SIG-M5 (cell line): ENCODE measurements at places on chromosomes 3 and 15.

GRCh38 chr3:85041001-85041400 is 82.2 kb downstream of the CADM2 start:
- DNase-seq: no peak

DNA sequence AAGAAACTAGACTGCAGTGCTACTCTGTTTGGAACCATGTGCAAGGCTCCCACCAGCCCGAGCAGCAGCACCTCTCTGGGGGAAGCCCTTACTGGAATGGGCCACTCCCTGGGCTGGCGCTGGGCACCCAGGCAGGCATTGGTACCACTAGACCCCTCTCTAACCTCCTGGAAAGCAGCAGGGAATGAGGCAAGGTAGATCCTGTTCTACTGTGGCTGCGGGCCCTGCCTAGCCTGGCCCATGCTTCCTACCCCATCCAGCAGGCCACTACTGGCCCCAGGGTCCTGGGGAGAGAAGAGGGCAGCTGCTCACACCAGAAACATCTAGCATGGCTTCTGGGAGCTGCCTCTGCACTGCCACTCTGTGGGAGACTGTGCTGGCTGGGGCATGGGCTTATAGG is 44.8 kb downstream of the MESD start:
- DNase-seq: no peak

DNA sequence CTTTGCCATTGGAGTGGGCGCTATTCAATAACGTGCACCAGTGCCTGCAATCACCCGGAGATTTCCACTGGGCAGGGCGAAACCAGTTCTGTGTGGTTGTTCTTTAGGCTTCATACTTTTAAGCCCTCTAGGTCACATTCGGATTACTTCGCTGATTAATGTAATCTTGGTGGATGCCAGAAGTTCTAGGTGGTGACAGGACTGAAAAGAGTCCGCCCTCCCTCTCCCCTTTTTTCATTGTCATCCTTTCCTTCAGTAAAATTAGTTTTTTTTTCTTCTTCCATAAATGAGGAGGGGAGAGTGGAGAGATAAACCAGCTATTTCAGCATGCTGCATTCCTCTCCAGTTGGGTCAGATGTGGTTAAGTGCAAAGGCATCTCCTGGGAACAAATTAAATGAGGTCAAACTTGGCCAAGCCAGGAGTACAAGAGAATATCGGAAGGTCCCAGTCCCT is 2.3 kb upstream of the SLC2A2 start:
- DNase-seq: no peak

- no peak for DNase-seq
These were observed 34.5 kb downstream of the ZFAND6 start for GRCh38 chr15:80093854-80094418.

DNA sequence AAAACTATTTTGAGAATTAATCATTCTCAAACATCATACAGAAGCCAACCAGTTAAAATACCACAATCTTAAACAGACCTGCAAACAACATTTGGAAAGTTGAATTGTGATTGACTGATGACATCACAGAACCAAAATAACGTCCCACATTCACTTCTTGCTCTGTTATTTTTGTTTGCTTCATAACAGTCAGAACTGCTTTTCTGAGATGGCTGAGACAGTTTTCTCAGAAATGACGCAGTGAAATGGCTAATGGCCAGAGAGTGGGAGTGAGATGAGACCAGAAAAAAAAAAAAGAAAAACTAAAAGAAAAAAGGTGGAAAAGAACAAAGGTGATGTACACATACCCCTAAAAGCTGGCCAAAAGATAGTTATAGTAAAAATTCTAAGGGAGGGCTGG is 1061.2 kb downstream of the FHIT start:
- DNase-seq: no peak

DNA sequence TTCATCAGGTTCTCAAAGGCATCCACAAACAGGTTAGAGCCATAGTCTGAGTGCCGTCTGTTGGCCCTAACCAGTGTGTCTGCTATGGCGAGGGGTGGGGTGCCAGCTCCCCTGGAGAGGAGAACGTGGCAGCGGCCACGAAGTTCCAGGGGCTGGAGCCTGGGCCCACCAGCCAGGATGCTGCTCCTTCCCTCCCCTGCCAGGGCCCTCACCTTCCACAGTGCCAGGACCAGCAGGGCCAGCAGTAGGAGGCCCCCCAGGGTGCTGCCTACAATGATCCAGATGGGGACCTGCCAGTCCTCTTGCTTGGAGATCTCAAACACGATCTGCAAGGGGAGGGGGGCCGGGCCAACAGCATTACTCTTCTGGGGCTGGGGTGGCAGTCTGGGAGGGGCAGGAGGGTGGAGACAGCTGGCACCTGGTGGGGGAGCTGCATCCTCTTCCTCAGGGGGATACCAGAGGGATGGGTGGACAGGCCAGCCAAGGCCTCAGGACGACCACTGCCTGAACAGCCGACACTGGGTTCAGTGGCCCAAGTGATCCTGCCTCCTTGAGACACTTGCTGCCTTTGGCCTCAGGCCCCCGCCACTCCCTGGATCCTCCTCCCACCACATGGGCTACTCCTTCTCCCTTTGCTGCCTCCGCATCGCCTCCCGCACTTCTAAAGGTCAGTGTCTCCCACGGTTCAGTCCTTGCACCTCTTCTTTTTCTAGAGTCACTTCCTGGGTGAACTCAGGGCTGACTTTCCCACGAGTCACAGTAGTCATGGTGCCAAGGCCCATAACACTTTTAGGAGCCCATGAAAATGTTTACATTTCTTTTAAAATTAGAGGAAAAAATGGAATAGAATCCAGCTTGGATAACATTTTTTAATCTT is 26.3 kb downstream of the FEM1B start:
- DNase-seq: no peak

- no peak for DNase-seq
These were observed 25.4 kb upstream of the LIMD1 start for GRCh38 chr3:45568848-45569762.

- DNase-seq: no peak
These were observed 70.9 kb downstream of the MYO9A start for GRCh38 chr15:72047020-72047419.
